Colonic mucosa (tissue), 4 donors: ENCODE measurements at places on chromosomes 12 and 14. TPM values are rescaled to one million over a fixed set of nuclear protein-coding genes. Genes with fewer than 3 reads are reported as not detected.

ZFHX2 gene
- 2.0 TPM for total RNA-seq

KCNC2 gene
- total RNA-seq = 0.16 TPM

PIANP gene
- total RNA-seq = 1.2 TPM

DDX55 gene
- 19.7 TPM for total RNA-seq

TMEM260 gene
- 21.5 TPM for total RNA-seq

TCHP gene
- 11.4 TPM for total RNA-seq

GDF3 gene
- total RNA-seq = not detected

KRT85 gene
- total RNA-seq = not detected

KRT74 gene
- not detected for total RNA-seq

DNAH10 gene
- 0.32 TPM for total RNA-seq

GALNT16 gene
- total RNA-seq = 0.22 TPM

IL31 gene
- total RNA-seq = not detected

ALX1 gene
- total RNA-seq = not detected

SERPINA1 gene
- 278 TPM for total RNA-seq

OR4N5 gene
- total RNA-seq = not detected

GALNT9 gene
- not detected for total RNA-seq

NINJ2 gene
- total RNA-seq = 2.1 TPM

MIPOL1 gene
- total RNA-seq = 7.7 TPM
